ENCODE measurements at places on chromosomes 5 and 9.

GRCh38 chr5:96871686-96872085 is 4.6 kb upstream of the ERAP2 start:
- no peak for DNase-seq

DNA sequence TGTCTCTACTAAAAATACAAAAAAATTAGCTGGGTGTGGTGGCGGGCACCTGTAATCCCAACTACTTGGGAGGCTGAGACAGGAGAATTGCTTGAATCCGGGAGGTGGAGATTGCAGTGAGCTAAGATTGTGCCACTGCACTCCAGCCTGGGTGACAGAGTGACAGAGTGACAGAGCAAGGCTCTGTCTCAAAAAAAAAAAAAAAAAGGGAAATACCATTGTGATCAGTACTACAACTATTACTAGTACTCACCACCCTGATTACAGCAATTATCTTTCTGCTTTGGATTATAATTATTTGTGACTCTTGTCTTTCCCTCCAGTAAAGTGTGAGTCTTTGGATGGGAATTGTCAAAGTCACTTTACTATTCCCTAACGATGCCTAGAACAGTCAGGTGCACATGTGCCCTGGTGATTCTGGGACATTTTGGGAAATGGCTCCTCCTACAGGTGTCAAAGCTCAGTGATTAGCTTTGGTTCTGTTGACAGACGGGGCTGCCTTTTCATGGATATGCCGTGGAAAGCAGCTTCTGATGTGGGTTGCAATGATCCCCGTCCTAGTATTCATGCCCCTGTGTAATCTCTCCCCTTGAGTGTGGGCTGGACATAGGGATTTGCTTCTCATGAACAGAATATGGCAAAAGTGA is 31.8 kb upstream of the FRRS1L start:
- no peak for DNase-seq

DNA sequence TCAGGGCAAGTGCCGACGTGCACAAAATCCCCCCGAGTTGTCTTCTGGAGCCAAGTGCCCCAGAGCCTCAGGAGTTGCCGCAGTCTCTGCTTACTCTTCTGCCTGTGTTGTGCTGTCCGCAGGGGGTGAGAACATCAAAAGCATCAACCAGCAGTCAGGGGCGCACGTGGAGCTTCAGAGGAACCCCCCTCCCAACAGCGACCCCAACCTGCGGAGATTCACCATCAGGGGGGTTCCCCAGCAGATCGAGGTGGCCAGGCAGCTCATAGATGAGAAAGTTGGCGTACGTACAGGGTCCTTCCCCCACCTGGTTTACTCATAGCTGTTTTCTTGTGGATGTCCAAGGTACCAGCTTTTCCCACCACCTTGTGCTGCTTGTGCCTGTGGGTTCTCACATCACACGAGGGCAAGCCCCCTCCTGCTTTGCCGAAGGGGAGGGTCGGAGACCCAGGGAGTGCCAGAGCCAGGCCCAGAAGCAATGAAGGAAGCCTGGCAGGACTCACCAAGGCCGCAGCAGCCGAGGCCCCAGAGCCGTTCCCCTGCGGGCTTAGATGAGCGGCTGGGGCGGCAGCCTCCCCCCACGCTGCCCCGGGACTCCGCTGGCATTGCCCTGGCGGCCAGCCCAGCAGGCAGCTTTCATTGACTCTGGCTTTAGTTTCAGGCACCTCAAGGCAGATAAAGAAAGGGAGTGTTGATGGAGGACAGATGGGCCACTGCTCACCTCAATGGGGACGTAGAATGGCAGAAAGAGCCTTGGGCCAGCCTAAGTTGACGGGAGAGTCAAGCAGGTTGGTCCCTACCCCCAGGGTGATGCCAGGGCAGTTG is 33.7 kb upstream of the PRDM12 start:
- no peak for DNase-seq

DNA sequence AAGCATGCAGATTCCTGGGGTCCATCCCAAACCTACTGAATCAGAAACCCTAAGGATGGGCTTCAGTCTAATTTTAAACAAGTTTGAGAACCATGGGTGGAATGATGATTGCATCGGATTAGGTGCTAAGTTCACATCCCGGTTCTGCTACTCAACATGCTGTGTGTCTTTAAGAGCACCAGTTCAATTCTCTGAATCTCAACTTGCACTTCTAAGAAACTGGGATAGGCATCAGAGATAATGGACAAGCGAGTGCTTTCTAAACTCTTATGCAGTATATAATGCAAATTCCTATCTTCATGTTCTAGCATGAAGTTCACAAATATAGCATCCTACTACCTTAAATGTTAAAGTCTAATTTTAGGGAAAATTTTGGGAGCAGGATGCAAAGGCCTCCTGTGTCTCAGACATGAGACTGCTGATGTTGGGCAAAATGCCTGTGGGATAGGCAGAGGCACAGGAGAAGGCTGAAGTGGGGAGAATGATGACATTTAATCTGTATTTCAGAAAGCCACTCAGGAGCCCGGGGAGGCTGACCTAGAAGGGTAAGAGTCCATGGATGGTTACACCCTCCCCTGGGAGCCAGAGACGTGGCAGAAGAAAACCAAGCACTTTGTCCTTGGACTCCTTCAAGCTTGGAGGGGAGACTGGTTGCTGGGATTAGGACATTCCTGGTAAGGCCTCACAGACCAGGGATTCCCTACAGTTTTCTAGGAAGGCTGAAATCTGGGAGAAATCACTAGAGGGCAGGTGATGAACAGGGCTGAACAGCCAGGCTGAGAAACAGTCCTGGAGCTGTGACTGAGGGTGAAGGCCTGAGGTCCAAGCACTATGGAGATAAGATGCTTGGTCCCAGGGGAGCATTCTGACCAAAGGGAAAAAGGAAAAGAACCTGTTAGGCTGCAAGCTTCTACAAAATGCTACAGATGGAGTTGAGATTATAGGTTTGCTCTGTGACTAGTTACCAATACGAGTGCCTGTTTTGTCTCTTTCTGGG is 311.9 kb upstream of the PANK3 start:
- no peak for DNase-seq

DNA sequence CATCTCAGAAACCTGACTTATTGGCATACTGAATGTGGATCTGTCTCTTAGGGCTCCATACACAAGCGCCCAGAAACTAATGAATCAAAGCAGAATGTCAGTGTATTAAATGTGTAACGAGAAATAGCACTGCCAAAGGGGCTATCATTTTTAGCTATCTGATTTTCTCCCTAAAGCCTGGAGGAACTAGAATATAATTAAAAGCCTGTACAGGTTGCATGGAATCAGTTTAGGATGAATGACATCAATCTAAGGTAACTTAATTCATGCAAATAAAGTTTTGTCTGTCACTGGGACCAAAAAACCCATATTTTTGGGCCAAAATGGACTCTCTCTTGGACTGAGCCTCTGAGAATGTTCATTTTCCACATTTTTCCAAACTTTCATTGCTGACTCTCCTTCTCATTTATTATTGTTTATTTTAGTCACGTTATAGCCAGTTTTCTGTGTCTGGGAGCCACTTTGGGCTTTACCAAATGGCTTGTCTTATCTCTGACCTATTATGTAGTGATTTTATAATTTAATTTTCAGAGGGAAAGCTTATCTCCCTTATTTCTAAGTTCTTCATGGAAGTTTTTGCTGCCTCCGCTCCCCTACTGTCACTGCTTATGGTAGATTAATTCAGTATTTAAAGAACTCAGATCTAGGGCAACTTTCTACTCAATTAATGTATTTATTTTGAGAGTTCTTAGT is 47.0 kb downstream of the PRR16 start:
- no peak for DNase-seq

DNA sequence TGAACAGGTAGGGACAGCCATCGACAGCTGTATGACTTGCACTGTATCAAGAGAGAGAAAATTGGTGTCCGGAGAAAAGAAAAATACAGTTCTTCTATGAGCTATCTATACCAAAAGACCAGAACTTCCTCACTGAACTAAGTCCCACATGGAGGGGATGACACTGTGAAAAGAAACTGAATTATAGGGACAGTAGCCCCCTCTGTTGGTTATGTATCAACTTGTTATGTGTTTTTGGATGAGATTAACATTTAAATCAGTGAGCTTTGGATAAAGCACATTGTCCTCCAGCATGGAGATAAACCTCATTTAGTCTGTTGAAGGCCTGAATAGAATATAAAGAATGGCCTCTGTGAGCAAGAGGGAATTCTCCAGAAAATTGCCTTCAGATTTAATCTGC is 176.6 kb upstream of the SH3GL2 start:
- no peak for DNase-seq

GRCh38 chr9:15711931-15712330 is 159.1 kb downstream of the CCDC171 start:
- no peak for DNase-seq

DNA sequence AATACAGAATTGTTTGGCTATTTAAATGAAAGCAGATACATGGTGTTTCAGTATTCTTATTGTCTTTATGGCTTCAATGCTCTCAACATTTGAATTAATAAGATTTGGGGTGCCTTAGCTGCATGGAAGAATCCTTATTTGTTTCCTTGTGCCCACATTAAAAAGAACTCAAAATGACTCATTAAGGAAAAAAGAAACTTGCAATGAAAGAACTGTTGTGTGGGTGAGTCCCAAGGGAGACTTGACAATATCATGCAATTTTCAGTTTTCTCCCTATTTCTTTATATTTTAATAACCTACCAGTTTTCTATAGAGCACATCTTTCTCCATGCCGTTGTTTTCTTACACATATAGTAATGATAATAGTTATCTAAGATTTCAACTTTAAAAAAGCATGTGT is 404.0 kb downstream of the PDE4D start:
- no peak for DNase-seq

DNA sequence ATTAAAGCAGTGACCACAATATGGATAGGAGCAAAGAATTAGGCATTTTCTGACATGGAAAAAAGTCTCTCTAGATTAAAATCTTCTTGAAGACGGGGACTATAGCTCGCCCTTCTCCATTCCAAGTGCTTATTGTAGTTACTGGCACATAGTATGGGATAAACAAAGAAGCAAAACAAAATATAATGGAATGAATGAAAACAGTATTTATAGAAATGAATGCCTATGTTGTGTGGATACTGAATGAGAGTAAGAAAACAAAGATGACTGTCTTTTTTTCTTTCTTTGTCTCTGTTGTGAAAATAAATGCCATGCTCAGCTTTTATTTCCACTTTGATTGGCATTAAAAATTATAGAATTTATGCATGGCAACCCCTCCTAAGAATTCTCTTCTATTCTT is 1414.3 kb upstream of the ACO1 start:
- DNase-seq, result no peak

- no peak for DNase-seq
Measured at GRCh38 chr5:150105928-150106615, 19.7 kb upstream of the CSF1R start.

GRCh38 chr5:179452356-179453230 is 97.8 kb upstream of the RUFY1 start:
- no peak for DNase-seq

DNA sequence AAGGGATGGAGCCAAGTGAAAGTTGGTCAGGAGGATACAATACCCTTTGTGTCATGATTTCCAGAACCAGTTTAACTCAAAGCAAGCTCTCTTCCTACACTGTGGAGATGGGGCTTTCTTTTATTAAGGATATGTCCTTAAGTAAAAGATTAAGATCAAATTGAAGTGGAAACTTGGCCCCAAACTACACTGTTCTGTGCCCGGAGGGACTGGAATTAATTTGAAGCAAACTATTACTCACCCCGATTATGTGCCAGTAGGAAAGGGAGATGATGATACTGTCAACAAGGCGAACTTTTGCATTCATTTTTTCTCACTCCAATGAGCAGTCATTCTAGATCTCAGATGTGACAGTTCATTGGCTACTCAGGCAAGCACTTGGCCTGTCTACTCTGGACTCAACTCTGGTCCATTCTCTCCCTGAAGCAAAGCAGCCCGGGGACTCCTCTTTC is 186.7 kb downstream of the NTRK2 start:
- DNase-seq, result no peak

DNA sequence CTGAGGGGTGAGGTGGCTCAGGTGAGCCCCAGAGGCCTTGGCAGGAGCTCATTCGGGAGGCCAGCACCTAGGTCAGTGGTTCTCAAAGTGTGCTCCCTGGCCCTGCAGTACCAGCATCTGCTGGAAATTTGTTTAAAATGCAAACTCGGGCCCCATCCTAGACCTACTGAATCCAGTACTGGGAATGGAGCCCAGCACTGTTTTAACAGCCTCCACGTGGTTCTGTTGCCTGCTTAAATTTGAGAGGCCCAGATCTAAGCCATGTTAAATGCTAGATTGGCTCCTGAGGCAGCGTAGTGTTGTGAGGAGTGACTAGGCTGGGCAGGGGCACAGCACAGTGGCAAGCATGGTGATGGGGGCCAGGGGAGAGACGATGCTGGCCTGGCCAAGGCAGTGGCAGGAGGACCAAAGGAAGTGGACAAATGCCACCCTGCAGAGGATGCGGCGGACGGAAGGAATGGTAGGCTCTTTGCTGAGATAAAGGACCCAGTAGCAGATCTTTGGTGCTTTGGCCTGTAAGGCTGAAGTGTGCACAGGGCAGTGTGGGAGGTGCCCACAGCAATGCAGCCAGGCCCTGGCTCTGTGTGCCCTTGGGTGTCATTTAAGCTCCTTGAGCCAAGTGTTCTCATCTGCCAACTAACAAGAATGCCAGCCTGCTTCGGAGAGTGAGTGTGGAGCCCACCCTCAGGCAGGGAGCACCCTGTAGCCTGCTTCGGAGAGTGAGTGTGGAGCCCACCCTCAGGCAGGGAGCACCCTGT is 4.2 kb downstream of the PRR7 start:
- no peak for DNase-seq

GRCh38 chr5:6961837-6962635 is 248.8 kb downstream of the TENT4A start:
- no peak for DNase-seq

DNA sequence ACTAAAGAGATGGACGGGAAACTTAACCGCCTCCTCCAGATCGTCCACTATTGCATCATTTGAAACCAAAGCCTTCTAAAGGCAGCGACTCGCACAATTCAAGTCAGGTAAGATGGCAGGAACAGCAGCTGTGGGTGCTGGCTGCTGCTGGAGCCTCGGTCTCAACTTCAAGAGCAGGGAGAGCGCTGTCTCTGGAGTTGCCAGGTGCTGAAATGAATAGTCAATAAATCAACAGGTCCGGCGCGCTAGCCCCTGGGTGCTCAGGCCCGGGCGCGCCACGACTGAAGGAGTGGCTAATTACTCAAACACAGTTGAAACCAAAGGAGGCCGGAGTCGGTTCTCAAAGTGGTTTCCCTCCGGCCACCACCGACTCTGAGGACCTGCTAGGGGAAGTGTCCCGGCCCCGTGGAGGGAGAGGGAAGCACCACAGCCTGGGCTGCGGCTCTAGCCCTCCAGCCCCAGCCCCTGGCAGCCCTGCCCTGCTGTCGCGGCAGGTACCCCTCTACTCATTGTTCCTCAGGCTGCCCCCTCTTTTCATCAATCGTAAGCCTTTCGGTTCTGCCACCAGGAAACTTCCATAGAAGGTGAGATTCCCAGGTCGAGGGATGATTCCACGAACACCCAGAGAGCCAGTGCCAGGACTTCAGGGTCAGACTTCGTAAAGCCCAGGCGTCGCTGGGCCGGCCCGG is 804 bp downstream of the TTC39B start:
- DNase-seq, result no peak

- DNase-seq, result no peak
Measured at GRCh38 chr5:68285851-68286611, 70.5 kb downstream of the PIK3R1 start.

All from NCI-H2171 (cell line).